Stimulated activated CD4-positive, alpha-beta T cell treated with anti-CD3 and anti-CD28 coated beads, Interleukin-1b, Interleukin-23, amount 100 ng/mL, for 24 hours (primary cell): ENCODE measurements at places on chromosomes 13 and 19.

DNA sequence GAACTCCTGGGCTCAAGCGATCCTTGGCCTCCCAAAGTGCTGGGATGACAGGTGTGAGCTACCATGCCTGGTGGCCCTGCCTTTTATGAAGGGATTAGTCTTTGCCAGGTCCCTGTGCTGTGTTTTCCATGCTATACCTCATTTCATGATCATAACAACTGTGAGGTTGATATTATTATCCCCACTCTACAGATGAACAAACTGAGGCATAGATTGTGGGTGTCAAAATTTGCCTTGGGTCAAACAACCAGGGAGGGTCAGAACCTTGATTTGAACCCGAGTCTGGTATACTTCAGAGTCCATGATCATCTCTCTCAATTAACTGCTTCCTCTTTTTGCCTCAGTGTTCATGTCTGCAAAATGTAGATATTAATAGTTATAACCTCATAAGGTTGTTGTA is 6.9 kb downstream of the PINLYP start:
- no peak for DNase-seq

GRCh38 chr19:33718651-33719254 is 77.9 kb upstream of the KCTD15 start:
- DNase-seq, result no peak

DNA sequence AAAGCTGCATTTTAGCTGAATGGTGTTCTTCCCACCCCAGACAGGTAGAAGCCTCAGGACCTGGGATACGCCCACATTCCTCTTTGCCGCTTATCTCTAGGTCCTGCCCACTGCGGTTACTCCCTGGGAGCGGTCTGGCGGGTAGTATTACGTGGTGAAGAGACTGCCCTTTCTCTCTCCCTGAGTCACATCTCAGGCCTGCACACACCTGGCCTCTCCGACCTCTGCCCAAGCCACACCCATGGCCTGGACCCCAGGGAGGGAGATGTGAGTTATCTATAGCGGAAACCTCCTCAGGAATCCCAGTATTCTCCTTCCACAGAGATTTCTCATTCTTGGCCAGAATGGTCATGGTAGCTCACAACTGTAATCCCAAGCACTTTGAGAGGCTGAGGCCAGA is 17.3 kb downstream of the RHPN2 start:
- DNase-seq, result no peak

GRCh38 chr13:26222520-26223046 is 469 bp upstream of the RNF6 start:
- DNase-seq, result no peak

GRCh38 chr13:42064966-42065365 is 16.5 kb downstream of the DGKH start:
- no peak for DNase-seq

- no peak for DNase-seq
These were observed 4.1 kb upstream of the IGSF23 start for GRCh38 chr19:44609219-44609618.

GRCh38 chr13:28623782-28624706 is 34.9 kb upstream of the POMP start:
- DNase-seq, result no peak

GRCh38 chr19:43767316-43767715 is 12.6 kb upstream of the SMG9 start:
- no peak for DNase-seq

DNA sequence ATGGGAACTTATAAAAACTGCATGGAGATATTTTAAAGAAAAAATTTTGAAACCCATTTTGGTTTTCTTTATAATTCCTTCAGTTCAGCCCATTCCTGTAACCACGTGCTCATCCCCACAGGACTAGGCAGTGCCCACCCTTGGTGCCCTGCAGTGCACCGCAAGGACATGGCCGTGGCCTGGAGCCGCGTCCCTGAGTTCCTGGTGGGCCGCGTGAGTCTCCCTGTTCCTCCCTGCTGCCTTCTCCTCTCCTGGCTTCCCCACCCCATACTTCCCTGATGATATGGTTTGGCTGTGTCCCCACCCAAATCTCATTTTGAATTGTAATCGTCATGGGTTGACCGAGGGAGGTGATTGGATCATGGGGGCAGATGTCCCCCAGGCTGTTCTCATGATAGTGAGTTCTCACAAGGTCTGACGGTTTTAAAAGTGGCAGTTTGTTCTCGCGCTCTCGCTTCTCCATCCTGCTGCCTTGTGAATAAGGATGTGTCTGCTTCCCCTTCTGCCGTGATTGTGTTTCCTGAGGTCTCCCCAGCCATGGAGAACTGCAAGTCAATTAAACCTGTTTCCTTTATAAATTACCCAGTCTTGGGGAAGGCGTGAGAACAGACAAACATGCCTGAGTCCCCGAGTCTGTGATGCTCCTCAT is 31.6 kb upstream of the TFDP1 start:
- DNase-seq, result no peak

- DNase-seq, result no peak
These were observed 11.9 kb upstream of the PIK3R2 start for GRCh38 chr19:18141031-18141430.

DNA sequence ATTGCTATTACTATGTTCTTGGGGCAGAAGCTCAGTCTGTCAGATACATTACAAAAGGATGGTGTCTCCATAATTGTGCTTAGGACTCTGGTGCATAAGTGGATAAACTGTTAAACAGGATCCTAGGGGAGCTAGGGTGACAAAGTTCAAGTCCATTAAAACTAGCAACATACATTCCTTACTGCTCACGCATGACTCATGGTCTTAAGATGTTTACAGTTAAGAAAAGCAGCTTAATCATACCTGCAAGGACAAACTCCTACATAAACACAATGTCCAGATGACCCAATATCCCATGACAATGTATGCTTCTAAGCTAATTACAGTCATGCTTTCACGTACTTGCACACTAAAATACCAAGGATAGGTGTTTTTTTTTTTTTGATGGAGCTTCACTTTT is 3.5 kb upstream of the ZNF701 start:
- no peak for DNase-seq

- no peak for DNase-seq
These were observed 1573.3 kb downstream of the PCDH9 start for GRCh38 chr13:65656740-65657329.

DNA sequence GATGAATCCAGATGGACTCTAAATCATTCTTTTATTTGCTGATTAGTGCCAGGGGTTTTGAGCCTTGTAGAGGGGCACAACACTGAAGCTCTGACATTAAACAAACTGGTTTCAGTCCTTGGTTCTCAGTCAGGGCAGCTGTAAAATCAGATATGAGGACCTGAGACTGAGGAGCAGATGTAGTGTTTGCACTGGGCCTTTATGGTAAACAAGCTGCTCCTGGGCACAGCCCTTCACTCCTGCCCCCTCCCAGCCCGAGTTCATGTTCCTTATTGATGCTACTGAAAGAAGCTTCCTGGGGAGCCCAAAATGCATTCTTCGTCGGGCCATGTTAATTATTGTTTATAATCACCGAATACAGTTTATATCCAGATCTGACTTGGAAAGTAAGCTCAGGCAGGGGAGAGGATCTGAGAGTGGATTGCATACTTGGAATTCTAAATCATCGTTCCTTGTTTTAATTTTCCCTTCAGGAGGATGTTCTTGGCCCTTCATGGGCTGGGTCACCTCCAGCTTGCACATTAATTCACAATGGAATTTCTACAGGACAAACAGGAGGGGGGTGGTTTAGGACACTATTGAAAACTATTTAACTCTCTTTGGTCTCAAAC is 213.5 kb downstream of the FGF9 start:
- DNase-seq, result no peak

- no peak for DNase-seq
These were observed 1.4 kb upstream of the CERS1 start for GRCh38 chr19:18897094-18898029.

DNA sequence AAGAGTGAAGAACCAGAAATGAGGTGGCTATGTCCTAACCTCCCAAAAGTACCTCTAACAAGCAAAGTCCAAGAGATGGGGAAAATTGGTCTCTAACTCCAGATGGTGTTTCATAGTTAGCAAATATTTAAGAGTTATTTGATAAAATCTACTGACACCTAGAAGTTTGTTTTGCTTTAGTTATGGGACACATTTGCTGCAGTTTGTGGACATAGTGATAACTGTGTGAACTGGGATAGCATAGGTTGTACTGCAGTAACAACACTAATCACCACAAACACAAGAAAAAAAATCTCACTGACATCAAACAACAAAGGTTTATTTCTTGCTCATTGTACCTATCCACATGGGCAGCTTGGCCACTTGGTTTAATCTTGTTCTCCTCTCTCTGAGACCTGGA is 965.0 kb upstream of the SPRY2 start:
- no peak for DNase-seq

GRCh38 chr19:19355606-19356139 is 35.0 kb downstream of the MAU2 start:
- no peak for DNase-seq

- DNase-seq, result no peak
These were observed at the start of gene HRC for GRCh38 chr19:49155005-49155819. Gene HRC (minus strand): TSS chr19:49155396. CDS start chr19:49155237, 159 bp downstream.

GRCh38 chr13:76164290-76164689 is 528.2 kb downstream of the LMO7 start:
- DNase-seq, result no peak

GRCh38 chr19:39078436-39079200 is 5.5 kb upstream of the ACP7 start:
- DNase-seq, result no peak

- no peak for DNase-seq
These were observed 56.1 kb downstream of the MRPL57 start for GRCh38 chr13:21232599-21232998.

- DNase-seq, result no peak
These were observed 2.8 kb upstream of the TNFSF9 start for GRCh38 chr19:6527893-6528543.

DNA sequence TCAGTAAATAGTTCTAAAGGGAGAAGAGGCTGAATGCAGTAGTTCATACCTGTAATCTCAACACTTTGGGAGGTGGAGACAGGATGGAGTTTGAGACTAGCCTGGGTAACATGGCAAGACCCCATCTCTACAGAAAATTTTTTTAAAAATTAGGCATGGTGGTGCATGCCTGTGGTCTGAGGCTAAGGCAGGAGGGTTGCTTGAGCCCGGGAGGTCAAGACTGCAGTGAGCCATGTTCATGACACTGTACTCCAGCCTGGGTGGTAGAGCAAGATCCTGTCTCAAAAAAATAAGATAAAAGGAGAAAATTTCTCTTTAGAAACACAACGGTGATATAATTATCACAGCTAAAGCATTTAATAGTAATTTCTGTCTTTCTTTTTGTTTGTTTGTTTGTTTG is 57.1 kb downstream of the SIPA1L3 start:
- DNase-seq, result no peak

DNA sequence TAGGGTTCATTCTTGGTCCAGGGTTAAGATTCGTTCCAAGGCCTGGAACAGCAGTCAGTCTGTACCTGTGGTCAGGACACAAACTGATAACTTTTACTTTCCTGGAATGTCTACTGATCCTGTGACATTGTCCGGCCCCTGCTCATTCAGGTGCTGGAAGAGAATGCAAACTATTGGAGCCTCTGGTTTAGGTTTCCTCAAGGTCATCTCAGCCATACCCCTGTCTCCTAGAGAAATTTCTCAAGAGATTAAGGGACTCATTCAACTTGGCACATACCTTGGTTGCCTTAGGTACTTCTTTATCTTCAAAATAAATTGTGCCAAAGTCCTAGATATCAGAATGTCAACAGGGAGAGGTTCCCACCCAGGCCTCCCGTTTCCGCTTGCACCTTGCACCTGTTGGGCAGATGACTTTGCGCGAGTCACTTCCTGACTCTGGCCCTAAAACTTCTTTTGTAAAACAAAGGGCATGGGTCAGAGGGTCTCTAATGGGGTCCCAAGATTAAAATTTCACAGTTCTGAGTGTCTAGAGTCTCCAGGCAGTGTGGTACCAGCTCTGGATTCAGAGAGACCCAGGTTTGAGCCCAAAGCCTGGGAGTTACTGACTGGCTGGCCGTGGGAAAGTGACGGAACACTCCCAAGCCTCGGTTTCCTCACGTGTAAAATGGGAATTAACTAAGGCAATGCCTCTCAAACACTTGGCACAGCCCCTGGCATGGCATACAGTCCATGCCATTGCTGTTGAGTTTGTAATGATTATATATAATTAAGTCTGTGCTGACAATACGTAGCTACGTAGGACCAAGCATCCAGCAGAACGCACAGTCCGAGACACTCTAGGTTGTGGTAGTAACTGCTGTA is 25.8 kb upstream of the CYP2S1 start:
- DNase-seq, result no peak

GRCh38 chr19:50420127-50420526 is 1.4 kb downstream of the SPIB start:
- no peak for DNase-seq

DNA sequence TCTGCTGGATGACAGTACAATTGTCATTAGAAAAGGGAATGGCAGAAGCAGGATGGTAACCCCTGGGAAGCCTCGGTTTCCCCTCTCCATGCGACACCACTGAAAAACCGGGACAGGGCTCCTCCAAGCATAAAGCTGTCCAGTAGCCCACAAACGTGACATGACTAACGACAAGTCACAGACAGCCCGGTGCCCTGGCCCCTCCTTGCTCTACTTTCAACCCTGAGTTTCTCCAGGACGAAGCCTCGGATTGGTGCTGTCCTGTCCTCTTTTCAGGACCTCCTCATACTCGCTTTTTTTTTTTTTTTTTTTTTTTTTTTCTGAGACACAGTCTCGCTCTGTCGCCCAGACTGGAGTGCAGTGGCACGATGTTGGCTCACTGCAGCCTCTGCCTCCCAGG is 16.3 kb downstream of the DPP9 start:
- no peak for DNase-seq
